Globus pallidus (tissue), 1 donor: ENCODE measurements at places on chromosomes 7 and 10.

DNA sequence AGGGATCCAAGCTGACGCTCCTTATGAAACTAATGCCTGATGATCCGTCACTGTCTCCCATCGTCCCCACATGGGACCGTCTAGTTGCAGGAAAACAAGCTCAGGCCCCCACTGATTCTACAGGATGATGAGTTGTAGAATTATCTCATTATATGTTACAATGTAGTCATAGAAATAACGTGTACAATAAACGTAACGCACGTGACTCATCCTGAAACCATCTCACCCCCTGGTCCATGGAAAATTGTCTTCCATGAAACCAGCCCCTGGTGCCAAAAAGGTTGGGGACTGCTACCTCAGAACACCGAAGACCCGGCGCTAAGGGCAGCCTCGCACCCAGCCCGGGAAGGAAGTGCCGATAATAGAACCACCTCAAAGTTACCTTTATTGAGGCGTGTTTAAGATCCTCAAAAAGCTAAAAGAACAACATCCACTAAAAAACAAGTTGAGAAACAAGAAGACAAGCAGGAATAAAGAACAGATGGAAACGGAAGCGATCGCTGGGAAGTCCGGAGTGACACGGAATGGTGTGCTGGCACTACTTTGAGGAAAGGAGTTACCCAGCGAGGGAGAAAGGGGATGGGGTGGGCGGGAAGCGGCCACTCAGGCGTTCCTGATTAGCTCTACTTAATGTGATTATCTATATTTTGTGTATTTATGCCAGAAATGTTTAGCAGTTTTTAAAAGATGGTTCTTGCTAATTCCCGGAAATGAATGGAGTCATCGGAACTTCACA is 50.1 kb upstream of the PRKAR1B start:
- no peak for DNase-seq

- no peak for DNase-seq
Observed at GRCh38 chr7:97844036-97844435, 28.2 kb downstream of the ASNS start.

DNA sequence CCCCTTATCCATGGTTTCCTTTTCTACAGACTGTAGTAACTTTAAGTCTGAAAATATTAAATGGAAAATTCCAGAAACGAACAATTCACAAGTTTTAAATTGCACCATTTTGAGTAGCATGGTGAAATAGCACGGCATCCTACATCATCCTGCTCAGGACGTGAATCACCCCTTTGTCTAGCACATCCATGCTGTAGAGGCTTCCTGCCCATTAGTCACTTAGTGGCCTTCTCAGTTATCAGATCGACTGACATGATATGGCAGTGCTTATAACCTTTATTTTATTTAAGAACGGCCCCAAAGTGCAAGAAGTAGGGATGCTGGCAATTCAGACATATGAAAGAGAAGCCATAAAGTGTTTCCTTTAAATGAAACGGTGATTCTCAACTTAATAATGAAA is 82.7 kb downstream of the CPXM2 start:
- DNase-seq, result peak; percentile 16

GRCh38 chr10:34859170-34859569 is 44.1 kb upstream of the PARD3 start:
- no peak for DNase-seq

- no peak for DNase-seq
Observed at GRCh38 chr7:28666154-28666553, 253.8 kb downstream of the CREB5 start.

- DNase-seq, result no peak
Observed at GRCh38 chr10:79046326-79046725, 22.4 kb upstream of the ZMIZ1 start.

DNA sequence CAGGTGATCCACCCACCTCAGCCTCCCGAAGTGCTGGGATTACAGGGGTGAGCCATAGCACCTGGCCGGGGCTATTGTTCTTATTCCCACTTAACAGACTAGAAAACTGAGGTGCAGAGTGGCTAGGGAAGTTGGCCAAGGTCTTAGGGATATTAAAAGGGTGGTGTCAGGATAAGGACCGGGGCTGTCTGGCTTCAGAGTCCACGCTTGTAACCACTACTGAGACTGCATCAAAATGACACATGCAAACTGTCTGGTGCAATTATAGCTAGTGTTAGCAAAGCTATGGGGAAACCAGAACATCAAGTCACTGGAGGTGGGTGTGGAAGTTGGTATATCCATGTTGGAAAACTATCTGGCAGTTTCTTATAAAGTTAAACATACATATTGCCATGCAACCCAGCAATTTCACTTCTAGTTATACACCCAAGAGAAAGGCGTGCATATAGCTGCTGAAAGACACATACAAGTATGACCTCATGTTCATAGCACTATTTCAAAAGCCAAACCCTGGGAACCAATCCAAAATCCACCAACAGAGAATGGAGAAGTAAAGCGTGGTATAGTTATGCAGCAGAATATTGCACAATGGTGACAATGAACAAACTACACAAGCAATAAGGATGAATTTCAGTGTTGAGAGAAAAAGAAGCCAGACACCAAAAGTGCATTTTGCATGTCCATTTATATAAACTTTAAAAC is 33.9 kb upstream of the EEPD1 start:
- DNase-seq, result peak; percentile 26

- DNase-seq, result no peak
Observed at GRCh38 chr7:144057954-144058353, 9.2 kb downstream of the OR2A5 start.
